AG10803 (cell line): ENCODE measurements at places on chromosomes 16 and 17.

- DNase-seq, result no peak
Observed at GRCh38 chr16:31134091-31134571, 1.4 kb downstream of the PRSS8 start.

- DNase-seq, result no peak
Observed at GRCh38 chr17:80449194-80449929, 27.0 kb downstream of the NPTX1 start.

DNA sequence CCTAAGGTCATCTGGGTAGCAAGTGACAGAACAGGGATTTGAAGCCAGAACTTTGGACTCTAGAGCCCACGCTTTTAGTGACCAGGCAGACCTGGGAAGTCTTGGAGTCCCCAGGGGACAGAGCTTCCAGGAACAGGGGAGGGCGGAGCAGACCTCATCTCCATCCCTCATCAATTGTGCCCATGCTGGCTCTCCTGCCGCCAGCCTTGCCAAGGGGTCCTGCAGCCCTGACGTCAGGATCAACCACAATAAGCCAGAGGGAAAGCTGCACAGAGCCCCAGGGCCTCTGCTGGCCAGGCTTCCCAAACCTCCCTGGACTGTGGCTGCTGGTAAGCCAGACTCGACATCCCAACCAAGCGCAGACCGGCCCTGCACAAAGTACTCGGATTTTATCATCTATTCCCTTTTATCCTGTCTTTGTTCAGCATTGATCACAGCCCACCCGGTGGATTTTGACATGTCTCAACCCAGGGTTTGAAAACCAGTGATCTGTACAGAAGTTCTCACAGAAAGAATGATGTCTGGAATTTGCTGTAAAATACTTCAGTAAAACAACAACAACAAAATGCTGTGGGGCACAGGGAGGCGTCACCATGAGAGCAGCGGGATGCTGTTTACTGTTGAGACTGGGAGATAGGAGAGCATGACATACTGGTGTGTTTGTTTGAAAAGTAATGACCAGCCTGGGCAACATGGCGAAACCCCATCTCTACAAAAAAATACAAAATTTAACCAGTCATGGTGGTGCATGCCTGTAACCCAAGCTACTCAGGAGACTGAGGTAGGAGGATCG is 11.8 kb downstream of the C16orf74 start:
- DNase-seq, result no peak

GRCh38 chr16:1645914-1646525 is 32.1 kb upstream of the JPT2 start:
- DNase-seq, result no peak

GRCh38 chr17:61970030-61970429 is 42.2 kb upstream of the INTS2 start:
- no peak for DNase-seq

DNA sequence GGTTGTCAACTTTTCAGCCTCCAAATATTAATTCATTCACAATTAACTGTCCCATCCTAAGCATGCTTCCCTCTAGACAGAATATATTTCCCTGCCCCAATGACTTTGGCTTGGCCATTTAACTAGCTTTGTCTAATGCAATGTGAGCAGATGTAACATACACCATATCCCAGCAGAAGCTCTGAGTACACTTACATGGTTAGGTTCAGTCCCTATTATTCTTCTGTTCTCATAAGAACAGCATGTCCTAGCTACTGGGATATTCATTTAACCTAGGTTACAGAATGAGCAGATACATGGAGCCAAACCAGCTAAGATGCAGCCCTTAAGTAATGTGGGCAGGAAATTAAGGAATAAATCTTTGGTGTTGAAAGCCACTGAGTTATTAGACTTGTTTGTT is 31.8 kb downstream of the MED13 start:
- no peak for DNase-seq

GRCh38 chr16:84613408-84614072 is 4.3 kb downstream of the COTL1 start:
- DNase-seq, result no peak

DNA sequence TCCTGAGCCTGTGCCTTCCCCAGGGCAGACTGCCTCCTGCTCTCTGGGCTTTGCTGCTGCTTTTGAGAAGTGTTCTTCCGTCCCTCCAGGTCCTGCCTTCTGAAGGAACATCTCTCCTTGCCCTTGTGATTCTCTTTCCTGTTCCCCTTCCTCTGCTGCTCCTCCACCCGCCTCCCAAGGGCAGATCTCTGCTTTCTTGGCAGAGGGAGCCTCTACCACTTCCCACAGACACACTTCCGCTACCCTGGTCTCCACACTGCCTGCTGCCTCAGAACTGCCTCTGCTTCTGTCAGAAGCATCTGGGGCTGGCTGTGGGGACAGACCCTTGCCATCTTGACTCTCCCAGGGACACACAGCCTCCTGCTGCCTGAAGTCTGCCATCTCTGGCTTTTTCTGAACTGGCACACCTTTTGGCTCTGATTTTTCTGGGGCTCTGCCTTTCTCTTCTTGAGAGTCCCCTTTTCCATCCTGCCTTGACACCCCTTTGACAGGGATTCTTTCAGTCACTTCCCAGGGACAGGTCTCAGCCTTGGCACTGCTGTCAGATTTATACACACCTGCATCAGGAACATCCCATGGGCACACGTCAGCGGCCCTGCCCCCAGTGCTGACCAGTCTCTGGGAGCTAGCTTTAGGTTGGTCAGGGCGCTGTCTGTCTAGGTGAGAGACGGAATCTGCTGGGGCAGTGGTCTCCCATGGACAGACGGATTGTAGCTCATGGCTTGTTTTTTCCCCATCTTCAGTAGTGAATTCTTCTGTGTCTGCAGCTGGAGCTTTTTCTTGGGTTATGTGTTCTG is 16.6 kb downstream of the GPR179 start:
- no peak for DNase-seq

- DNase-seq, result no peak
Observed at GRCh38 chr16:46923513-46924295, 39.5 kb downstream of the GPT2 start.

- DNase-seq, result peak; percentile 70
Observed at GRCh38 chr16:29820271-29820701, at the start of gene MVP. Gene MVP, plus strand, starts transcription at chr16:29820462. Its CDS starts 10,088 bp downstream, at chr16:29830550.

- peak; percentile 64 for DNase-seq
Observed at GRCh38 chr16:80346111-80346632, 194.6 kb upstream of the DYNLRB2 start.

DNA sequence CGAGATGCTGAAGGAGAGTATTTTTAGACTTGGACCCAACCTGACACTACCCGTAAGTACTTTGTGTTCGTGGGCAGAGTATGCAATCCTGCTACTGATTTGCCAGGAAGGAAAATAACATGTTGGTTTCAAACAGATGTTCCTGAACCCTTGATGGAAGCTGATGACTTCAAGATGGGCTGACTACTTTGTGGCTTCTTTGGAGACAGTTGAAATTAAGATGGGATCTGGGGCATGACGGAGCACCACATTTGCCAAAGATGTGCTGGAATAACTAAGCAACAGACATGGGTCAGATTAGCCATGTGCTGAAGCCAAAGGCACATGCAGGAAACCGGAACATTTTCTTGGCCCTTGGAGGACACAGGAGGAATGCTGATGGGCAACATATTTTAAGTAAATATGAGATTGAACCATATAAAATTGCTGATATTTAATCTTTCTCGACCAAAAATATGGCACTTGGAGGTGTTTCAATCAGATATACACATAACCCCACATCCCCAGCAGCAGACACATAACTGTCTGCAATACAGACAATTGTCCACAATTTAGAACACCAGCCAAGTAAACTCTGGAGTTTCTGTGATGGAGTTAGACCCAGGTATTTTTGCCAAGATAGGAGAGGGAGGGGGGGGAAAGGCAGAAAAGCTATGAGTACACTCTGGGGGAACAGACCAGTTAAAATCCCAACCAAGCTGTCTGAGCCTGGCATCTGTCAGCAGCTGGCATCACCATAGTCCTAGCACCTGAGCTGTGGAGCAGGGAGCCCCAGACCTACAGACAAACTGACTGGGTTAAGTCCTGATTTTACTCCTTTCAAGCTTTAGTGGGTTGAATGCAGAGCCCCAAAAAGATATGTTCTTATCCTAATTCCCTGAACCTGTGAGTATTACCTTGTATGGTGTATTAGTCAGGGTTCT is 329.4 kb upstream of the CDH5 start:
- DNase-seq, result peak; percentile 100

- no peak for DNase-seq
Observed at GRCh38 chr16:8849411-8850011, 19.3 kb downstream of the CARHSP1 start.

DNA sequence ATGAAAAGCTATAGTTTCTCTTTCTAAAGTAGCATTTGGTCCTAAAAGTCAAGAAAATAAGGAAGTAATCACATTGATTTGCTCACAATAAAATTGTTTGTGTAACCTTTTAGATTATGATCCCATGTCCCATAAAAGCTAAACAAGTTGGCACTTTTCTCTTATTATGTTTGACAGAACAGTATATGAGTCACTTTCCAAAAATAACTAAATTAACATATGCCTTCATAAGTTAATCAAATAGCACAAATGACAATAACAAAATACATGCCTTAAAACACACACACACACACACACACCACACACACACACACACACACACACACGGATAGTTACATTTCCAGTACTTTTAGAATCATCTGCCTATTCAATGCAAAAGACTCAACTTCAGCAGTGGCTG is 2.8 kb downstream of the MED13 start:
- peak; percentile 35 for DNase-seq

GRCh38 chr17:39122991-39123390 is 28.4 kb downstream of the PLXDC1 start:
- DNase-seq, result no peak

GRCh38 chr16:56641166-56641565 is 2.7 kb downstream of the MT1A start:
- no peak for DNase-seq

GRCh38 chr17:34788696-34789095 is 172.6 kb downstream of the CCT6B start:
- no peak for DNase-seq
